ENCODE measurements at places on chromosomes 6 and 20.
A peak's percentile ranks its signal among the peaks of the same experiment; 100 is the strongest.

GRCh38 chr6:143361536-143362191, 88.8 kb downstream of the ADAT2 start:
- DNase-seq: no peak

DNA sequence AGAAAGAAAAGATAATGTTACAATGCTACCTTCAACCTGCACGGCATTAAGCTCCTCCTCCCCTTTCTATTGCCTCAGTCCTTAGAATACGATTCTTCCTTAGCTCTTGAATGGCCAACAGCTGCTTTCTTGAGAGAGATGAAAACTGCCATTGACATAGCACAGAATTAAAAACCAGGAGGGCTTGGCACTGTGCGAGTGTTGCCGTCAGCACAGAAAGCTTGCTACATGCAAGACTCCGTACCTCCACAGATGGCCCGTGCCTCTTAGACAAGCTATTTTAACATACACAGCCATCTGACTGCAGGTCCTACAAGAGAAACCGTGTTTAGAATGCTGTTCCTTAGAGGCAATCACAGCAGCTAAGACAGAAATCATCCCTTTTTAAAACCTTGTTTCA, 51.7 kb downstream of the ALDH5A1 start:
- no peak for DNase-seq

GRCh38 chr6:15183979-15184378, 61.9 kb upstream of the JARID2 start:
- no peak for DNase-seq

DNA sequence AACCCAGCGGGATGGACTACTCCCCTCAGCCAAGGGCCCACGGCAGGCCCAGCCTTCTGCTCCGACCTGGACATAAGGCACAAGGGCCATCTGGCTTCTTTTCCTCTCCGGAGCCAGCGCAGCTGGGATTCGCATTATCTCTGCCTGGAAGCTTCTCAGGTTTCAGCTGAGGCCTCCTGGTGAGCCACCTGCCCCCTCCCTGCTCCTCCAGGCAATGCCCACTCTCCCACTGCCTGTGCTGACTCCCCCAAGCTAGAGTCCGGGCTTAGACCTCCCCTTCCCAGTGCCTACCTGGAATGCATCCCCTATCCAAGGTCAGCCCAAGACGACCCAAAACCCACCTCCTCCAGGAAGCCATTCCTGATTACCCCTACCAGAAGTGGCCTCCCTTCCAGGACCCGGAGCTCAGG, 60.7 kb downstream of the EZR start:
- DNase-seq: no peak

- no peak for DNase-seq
These were observed 147.9 kb downstream of the TPBG start for GRCh38 chr6:82511546-82511945.

DNA sequence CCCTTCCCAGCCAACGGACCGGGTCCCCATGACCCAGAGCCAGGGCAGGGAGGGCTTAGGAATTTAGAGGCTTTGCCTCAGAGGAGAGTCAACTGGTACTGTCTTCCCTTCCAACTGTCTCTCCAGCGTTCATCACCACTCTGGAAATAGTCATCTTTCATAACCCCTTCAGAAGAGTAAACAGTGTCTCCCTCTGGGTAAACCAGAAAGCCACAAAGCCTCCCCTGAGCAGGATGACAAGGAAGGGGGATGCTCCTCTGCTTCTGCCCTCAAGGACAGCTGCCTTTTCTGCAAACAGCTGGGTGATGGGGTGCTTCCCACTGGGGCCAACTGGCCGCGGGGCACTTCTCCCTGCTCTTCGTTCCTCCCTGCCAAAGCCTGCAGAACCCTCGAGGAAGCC, 90.1 kb downstream of the PSMG4 start:
- no peak for DNase-seq

- DNase-seq: no peak
These were observed 88.7 kb upstream of the RNF24 start for GRCh38 chr20:4104045-4104444.

DNA sequence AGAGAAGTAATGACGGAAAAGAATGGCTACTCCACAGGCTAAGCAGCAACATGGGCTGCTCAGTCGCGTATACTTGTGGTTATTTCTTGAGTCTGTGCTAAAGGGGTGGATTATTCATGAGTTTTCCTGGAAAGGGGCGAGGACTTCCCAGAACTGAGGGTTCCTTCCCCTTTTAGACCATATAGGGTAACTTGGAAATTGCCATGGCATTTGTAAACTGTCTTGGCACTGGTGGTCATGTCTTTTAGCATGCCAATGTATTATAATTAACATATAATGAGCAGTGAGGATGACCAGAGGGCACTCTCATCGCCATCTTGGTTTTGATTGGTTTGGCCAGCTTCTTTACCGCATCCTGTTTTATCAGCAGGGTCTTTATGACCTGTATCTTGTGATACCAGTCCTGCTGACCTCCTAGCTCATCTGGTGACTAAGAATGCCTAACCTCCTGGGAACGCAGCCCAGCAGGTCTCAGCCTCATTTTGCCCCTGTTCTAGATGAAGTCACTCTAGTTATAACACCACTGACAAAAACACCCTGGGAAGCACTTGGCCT, 11.4 kb downstream of the LBP start:
- no peak for DNase-seq

DNA sequence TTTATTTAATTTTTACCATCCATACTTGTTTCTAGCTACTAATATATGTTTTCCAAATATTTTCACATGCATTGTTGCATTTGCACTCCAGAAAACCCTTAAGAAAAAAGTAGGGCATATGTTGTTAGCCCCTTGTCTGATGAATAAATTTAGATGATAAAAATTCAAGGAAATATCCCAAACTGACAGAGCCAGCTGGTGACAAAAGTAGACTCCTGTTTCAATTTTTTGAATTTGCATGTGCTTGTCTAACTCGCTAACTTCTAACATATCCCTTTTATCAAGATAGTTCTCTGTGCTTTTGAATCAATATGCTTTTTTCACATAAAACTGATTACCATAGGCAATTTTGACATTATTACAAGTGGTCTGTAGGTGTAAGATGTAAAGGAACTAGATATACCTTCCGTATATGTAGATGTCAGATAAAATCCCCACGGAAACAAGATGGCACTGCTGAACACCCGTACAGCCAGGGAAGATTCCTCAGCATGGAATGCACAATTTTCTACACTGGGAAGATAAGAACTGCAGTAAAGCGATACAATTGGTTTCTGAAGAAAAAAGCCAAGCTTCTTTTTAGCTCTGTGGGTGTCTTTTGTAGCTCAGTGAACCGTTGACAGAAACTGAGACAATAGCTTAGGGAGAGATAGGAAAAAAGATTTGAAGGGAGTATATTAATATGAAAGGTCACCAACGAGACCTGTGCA, 437.6 kb upstream of the RNF217 start:
- DNase-seq: no peak

- no peak for DNase-seq
These were observed 37.7 kb downstream of the PMEPA1 start for GRCh38 chr20:57672164-57672563.

DNA sequence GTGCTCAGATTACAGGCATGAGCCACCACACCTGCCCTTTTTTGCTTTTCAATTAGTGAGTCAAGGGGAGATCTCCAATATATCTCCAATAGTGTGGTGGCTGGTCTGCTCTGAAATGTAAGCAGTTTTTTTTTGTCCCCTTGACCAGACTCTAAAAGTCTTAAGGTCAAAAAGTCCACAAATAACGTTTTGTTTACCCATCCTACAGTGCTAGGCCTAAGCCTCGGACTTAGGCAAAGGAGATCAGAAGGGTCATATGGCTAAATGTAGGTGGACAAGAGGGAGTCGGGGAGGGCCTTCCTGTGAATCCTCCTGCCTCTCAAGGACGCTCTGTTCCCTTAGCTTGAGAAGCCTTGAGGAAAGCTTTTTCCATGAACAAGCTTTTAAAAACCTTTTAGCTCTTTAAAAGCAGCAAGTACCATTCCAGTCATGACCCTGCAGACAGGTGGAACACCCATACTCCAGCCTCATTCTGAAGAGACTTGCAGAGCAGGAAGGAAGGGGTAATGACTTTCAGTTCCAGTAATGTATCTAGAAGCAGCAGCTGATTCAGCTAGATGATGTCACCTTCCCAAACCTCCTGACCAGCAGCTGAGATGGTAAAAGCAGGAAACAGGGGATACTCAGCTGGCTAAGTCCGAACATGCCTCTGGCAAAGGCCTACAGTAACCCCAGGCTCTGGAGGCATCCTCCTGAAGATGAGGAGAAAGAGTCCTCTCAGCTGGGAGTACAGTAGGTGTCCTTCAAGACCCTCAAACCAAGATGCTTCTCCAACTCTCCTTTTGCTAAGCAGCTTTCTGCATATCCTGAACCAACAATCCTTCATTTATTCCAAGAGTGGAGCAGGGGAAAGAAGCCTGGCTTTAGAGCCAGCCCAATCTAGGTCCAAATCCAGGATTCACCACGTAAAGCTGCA, 23.6 kb downstream of the BCL2L1 start:
- peak; percentile 82 for DNase-seq

- no peak for DNase-seq
These were observed 41.0 kb downstream of the GPLD1 start for GRCh38 chr6:24448396-24448795.

- DNase-seq: no peak
These were observed 775 bp downstream of the PIGU start for GRCh38 chr20:34675993-34676641.

DNA sequence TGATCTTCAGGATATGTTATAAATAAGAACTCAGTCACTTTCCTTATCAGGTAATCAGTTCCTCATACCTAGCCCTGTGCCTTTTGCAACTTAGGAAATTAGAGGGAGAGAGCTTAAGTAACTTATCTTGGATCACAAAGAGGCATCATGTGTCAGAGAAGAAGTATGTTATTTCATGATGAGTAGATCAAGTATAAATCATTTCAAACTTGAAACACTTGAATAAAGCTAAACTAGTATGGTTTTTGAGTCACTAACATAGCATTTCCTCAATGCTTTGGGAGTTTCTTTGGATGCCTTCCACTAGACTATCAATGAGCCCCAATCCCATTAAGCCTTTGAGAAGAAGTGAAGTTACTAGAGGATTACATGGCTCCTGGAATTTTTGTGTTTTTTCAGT, 102.6 kb upstream of the TNFAIP3 start:
- peak; percentile 61 for DNase-seq

GRCh38 chr20:24117383-24117782, 128.8 kb upstream of the GGTLC1 start:
- DNase-seq: peak; percentile 39

- DNase-seq: no peak
These were observed 80.7 kb upstream of the CLDN20 start for GRCh38 chr6:155183095-155183494.

- no peak for DNase-seq
These were observed 542 bp downstream of the FGD2 start for GRCh38 chr6:37005827-37006567.

DNA sequence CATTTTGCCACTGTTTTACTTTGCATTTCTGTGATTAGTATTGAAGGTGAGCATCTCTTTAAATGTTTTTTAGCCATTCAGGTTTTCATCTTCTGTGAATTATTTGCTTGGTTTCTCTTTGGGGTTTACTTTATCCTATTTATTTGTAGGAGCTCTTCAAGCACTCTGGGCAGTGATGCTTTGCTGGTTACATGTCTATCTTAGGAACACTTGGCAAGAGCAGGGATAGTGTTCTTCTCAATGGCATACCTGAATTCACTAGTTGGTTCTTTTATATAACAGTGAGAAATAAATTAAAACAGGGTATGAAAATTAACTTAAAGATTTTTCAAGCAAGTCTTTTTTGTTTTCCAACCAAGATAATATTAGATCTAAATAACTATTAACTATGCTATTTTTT, 119.7 kb upstream of the BACH2 start:
- DNase-seq: no peak

- no peak for DNase-seq
These were observed 94.6 kb downstream of the FOXA2 start for GRCh38 chr20:22489626-22490286.

DNA sequence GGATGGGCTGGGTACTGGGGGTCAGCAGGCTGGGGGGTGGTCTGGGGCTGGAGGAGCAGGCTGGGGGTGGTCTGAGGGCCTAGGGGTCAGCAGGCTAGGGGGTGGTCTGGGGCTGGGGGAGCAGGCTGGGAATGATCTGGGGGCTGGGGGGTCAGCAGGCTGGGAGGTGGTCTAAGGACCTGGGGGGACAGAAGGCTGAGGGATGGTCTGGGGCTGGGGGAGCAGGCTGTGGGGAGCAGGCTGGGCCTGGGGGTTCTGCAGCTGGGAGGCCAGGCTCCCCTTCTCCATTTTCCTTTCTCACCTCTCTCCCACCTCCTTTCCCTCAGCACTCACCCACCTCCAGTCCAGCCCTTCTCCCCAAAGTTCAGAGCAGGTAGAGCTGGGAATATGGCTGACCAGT, 114.2 kb downstream of the PSMB1 start:
- DNase-seq: no peak

DNA sequence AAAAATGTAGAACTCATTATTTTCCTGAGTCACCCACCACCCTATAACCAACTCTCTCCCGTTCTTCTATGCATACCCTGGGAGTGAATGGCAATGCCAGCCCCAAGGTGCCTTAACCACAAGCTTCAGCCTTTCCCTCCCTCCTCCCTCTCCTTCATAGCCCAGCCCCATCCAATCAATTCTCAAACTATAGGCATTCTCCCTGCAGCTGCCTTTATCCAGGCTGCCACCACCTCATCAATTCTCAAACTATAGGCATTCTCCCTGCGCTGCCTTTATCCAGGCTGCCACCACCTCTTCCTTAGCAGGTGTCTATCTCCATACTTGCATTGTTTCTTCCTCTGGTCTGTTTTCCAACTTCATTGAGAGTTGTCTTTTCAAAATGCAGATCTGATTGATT, 77.1 kb downstream of the PLEKHG1 start:
- no peak for DNase-seq

GRCh38 chr6:2047855-2048254, 197.6 kb downstream of the GMDS start:
- DNase-seq: no peak

DNA sequence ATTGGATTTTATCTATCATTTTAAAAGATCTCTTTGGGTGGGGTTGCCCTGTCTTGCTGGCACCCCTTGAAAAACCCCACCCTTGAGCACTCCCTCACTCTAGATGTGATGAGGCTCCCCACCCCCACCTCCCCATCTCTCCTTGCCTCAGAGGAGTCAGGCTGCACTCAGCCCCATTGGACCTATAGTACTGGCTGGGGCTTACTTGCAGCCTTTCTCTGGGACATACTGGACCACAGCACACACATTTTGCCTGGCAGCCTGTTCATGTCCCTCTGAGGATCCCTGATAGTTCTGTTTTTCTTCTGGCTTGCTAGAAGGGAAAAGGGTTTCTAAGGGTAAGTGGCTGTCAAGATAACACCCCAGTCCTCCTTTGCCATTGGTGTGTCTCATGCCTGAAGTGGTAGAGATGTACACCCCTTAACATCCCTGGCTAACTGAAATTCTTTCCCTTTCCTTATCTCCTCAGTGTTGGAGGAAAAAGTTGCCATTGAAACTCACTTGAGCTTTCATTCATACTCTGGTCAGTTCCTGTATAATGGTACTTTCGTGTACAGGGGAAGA, 553.4 kb upstream of the CITED2 start:
- no peak for DNase-seq

DNA sequence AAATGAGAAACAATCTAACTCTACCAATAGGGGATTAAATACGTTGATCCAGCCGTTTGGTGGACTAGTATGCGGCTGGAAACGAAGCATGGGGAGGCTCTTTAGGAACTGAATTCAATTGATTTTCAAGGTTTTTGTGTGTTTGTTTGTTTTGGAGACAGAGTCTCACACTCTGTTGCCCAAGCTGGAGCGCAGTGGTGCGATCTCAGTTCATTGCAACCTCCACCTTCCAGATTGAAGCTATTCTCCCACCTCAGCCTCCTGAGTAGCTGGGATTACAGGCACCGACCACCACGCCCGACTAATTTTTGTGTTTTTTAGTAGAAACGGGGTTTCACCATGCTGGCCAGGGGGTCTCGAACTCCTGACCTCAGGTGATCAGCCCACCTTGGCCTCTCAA, 7.1 kb downstream of the CNPY3 start:
- no peak for DNase-seq

Measured in adipocyte (in vitro differentiated cells).